ENCODE measurements at places on chromosomes 13 and 19. TPM values are rescaled to one million over a fixed set of nuclear protein-coding genes. Genes with fewer than 3 reads are reported as not detected.

Gene GAPDHS
- not detected for polyA plus RNA-seq

Gene COL5A3
- not detected for polyA plus RNA-seq

Gene BORA
- polyA plus RNA-seq, result 4.7 TPM

Gene MEDAG
- not detected for polyA plus RNA-seq

Gene FREM2
- polyA plus RNA-seq, result not detected

Gene FGF21
- polyA plus RNA-seq, result not detected

Gene LYPD3
- 0.48 TPM for polyA plus RNA-seq

Gene PRSS57
- polyA plus RNA-seq, result 1.4 TPM

Gene IZUMO1
- not detected for polyA plus RNA-seq

Data from CD14-positive monocyte (primary cell).